ENCODE measurements at places on chromosomes 3 and 15.
A peak's percentile ranks its signal among the peaks of the same experiment; 100 is the strongest.

GRCh38 chr3:3023111-3023745 lies 86.9 kb downstream of the IL5RA start:
- DNase-seq: no peak

GRCh38 chr3:13665582-13666226 lies 116.8 kb downstream of the FBLN2 start:
- no peak for DNase-seq

- no peak for DNase-seq
Measured at GRCh38 chr3:42094691-42095391, 3.7 kb downstream of the TRAK1 start.

- no peak for DNase-seq
Measured at GRCh38 chr3:5388091-5388490, 200.6 kb downstream of the EDEM1 start.

- DNase-seq: peak; percentile 66
Measured at GRCh38 chr15:56821721-56822425, 88.6 kb upstream of the ZNF280D start.

DNA sequence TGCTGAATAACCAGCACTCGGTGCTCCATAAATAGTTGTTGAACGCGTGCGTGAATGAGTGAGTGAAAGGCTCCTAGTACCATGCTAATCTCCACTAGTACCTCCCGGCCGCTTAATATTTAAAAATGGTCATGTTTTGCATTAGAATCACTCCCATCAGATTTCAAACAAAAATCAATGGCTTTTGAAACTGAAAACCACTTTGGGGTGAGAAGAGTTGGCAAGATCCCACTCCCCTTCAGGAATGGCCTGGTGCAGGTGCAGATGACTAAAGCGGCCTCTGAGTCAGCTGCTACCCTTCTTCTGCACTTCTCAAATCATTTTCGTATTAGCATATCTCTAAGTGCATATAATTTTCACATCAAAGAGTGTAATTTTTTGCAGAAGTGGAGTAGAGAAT lies 425.3 kb upstream of the PROK2 start:
- no peak for DNase-seq

Data from suppressor macrophage (primary cell).